ENCODE measurements at places on chromosomes 3 and 15.

- no peak for DNase-seq
Observed at GRCh38 chr3:106473576-106474475, 605.0 kb upstream of the CBLB start.

DNA sequence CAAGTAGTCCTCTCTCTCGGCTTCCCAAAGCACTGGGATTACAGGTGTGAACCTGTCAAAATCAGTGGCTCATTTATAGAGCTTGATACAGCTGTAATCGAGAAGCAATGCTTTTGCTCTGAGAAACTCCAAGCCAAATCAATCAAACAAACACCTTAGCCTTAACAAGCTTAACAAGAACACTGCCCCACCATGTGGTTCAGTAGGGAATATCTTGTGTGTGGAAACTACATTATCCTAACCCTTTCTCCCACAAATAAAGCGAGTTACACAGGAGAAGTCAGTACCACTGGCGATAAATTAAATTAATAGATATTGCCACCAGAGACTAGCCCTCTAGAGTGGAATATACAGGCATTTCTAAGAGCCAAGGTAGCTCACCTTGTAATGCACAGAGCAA lies 13.9 kb downstream of the CDAN1 start:
- no peak for DNase-seq

DNA sequence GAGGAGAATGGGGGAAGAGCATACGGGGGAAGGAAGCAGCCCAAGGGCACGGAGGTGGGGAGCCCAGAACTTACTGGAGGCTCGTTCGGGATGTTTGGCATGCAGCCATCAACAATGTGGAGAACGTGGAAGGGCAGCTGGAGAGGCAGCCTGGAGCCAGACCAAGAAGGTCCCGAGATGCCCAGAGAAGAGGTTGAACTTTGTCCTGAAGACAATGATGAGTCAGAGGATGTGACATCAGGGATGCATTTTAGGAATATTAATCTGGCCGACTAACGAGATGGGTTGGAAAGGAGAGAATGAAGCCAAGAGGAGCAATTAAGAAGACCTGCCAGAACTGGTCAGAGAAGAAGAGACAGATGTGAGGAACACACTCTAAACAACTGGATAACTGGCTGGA lies 98.2 kb downstream of the SRGAP3 start:
- no peak for DNase-seq

- no peak for DNase-seq
Observed at GRCh38 chr3:170539897-170540296, 46.0 kb downstream of the SLC7A14 start.

DNA sequence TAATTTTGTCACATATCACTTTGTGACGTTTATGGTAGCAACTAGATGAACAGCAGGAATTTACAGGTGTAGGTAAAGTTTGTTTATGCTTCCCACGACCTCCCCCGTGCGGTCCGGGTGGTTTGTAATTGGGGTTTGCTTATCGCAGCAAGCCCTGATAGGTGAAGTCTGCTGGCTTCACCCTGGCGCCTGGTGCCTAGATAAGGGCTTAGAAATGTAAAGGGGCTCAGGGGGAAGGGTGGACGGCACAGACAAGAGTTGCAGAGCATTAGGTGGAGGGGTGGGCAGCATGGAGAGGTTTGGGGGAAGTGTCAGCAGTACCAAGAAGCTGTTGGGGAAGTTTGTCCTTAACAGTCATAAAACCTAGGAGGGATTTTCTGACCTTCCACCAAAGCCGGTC lies 108.1 kb upstream of the RNF7 start:
- DNase-seq: no peak
